ENCODE measurements at places on chromosomes 2 and 18.
A peak's percentile ranks its signal among the peaks of the same experiment; 100 is the strongest.

GRCh38 chr2:190554357-190555006 is 20.0 kb upstream of the NEMP2 start:
- no peak for DNase-seq

GRCh38 chr18:77249569-77250500 is at the start of gene GALR1:
TSS of gene GALR1 (plus strand) at chr18:77249848. CDS start at chr18:77250549, 701 bp downstream.
- DNase-seq: no peak

DNA sequence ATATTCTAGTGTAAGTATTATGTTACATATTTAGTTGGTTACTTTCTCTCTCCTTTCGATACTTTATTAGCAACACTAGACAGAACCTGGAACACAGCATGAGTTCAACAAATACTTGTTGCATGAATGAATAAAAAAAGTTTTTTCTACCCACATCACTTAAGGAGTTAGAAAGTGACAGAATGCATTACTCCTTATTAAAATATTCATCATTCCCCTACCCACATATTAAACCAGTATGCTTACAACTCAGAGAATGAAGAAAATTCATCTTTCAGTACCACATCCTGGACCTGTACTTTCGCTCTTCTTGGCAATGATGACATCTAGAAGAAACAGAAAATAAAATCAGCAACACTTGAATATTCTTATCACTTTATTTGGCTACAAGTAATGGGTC is 6.0 kb downstream of the SRBD1 start:
- DNase-seq: no peak

DNA sequence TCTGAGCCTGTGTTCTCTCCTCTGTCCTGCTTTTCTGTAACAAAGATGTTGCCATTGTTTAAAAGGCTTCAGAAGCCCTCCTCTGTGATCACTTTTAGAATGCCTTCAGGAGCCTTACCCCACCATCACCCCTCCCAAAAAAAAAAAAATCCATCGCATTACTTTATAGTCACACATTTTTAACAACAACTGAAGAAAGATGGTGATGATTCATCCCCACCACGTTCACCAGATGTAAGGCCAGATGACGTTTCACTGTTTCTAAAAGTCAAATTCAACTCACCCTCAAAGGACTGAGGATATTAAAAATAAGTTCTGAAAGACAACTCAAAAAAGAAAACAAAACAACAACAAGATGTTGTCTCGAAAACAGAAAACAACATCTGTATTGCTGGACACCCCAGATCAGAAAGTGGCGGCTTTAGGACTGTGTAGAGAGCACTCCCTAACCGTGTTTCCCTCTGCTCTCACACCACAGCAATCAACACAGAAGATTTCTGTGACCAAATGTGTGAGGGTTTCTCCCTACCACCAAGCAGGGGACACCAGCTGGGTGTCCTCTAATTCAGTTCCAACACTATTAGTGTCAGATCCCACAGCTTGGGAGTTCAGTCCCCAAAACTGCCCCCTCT is 61.9 kb upstream of the CREB1 start:
- no peak for DNase-seq

- DNase-seq: no peak
Observed at GRCh38 chr2:224894356-224894755, 147.9 kb downstream of the DOCK10 start.

DNA sequence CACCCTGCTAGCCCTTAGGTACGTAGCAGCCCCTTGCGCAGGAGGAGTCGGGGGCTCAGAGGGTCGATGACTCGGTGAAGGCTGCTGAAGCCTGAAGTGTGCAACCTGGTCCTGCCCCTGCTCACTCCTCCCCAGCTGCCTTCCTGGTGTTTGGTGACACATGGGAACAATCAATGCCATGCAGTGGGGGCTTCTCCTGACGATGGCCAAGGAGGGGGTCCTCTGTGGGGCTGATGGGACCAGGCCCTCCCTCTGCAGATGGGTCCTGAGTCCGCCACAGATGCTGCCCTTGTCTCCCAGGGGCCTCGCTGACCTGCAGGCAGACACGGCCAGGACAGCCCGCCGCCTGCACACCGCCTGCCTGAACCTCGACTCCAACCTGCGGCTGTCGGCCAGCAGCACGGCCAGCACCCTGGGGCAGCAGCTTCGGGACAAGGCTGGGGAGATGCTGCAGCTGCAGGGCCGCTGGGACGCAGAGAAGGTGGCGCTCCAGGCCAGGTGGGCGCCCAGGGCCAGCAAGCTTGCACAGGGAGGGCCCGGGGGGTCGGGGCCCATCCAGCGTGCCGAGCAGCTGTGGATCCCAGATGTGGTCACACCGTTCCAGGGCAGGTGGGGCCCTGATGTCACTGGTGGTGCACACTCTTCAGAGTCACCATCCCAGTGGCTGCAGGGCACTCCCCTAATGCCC is 24.6 kb downstream of the CROCC2 start:
- DNase-seq: no peak

DNA sequence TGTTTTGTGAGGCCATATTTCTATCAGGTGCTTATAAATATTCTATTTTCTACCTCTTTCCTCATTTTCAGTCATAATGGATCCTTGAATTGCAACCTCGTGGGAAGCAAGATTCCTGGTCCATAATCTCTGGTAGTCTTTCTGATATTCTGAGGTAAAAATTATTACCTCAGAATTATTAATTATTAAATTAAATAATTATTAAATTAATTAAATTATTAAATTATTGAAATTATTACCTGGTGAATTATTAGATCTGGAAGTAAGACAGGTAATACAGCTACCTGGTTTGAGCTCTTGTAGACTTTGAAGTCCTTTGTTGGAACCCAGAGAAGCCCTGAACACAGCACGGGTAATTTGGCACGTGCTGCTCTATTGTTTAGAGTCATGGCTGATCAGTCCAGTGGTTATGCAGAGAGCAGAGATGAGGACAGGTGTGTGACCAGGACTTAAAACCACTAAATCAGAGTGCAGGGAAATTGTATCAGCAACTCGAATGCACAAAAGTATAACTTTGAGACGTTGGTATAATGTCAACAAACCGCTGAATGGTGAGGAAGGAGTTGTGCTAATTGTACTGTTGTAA is 46.8 kb upstream of the PTPRM start:
- DNase-seq: no peak

DNA sequence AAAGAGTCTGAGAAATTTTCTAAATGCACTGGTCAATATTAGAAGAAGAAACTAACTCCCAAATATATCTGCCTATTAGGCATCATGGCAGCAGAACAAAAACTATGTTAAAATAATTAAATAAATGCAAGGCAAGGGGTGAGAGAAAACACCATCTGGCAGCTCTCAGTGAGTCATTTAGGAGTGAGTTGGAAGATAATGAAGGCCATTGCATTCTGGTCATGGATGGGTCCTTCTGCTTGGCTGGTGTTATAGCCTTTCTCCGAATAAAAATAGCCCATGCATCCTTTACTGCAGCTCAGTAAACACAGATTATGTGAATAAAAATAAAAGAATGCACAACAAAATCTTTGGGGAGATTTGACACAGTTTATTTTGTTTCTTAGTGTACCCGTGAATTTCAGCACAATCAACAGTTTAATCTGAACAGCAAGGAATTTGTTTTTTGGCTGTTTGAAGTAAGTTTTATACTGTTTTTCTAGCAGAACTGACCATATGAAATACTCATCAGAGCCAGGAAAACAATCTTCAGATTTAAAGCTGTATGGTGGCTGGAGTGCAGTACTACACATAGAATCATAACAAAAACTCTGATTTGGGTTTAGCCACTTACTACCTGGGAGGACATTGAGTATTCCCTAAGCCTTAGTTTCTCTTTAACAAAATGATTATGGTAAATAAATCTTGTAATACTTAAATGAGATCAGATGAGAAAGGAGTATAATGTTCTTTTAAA is 225.1 kb upstream of the ITGA4 start:
- DNase-seq: peak; percentile 95

GRCh38 chr2:146784602-146785001 is 1060.2 kb upstream of the ACVR2A start:
- DNase-seq: no peak

GRCh38 chr2:68235090-68235489 is 17.2 kb downstream of the PPP3R1 start:
- no peak for DNase-seq

DNA sequence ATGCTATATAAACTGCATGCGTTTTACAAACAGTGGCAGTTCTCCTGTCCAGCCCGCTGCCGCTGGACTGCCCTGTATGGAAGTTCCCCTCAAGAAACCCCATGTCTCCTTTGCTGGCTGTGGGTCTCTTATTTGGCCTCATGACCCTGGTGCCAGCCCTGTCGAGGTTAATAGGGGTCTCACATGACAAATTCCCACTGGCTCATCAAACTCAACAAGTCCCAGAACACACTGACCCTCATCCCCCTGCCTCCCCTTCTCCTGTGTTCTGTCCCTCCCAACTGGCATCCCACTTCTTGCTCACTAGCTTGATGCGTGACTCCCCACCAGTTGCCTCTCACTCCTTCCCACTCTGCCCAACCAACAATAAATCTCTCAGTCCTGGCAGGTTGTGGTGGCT is 137.6 kb upstream of the HS6ST1 start:
- DNase-seq: no peak

DNA sequence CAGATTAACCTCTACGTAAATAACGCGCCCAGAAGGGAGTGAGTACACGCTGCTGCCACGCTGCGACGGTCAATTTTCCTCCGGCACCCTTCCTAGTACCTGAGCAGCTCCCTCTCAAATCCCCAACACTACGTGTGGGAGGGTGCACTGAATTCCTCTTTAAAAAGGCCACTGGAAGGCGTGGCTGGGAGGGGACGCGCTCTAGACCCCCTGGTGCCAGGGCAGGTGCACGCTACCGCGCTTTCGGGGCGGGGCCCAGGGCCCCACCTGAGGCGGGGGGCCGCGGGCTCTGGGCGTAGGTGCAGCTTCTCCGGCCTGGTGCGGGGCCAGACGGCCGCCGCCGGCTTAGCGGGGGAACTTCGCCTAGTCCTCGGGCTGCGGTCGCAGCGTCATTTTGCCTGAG is 668 bp upstream of the ANKRD12 start:
- peak; percentile 36 for DNase-seq

DNA sequence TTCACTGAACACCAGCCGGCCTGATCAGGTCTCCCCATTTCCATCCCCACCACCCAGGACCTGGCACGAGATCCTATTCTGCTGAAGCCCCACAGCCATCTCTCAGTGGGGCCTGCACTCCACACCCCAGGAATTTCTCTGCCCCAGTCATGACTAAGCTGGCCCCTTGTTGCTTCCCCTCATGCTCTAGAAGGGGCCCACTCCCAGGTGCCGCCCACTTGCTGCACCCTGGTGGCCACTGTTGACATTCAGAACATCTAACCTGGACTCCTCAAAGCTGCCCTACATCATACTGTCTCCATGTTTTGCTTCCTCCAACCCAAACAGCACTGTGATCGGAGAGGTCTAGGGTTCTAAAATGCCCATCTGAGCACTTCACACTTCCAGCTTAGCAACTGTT is 90.7 kb upstream of the KLHL29 start:
- DNase-seq: no peak

GRCh38 chr18:8701546-8702118 is 3.7 kb upstream of the MTCL1 start:
- no peak for DNase-seq

DNA sequence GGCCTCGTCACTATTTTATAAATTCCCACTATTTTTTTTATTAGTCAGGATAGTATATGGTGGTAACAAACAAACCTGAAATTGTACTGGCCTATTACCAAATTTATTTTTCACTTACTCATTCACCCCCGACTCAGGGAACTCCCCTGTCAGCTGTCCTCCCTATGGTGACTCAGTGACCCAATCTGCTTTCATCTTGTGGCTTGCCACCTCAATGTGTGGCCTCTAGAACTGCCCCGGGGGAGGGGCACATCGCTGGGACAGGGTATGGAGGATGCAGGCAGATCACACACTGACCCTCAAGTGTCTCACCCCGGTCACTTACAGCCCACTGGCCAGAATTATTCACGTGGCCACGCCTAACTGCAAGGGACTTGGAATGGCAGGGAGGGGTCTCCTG is 71.6 kb downstream of the ACTR2 start:
- DNase-seq: no peak

DNA sequence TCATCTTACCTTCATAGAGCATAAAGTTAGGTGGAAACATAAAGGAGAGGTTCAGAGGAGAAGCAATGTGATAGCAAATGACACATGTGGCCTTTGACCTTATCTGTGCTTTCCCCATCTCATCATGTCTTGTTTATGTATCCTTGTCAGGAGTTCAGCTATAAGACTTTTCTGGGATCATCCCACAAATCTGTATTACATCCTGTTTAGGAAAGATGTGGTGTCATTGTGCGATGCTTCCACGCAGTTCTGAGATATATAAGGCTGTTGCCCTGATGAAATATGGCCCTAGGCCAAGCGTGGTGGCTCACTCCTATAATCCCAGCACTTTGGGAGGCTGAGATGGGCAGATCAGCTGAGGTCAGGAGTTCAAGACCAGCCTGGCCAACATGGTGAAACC is 15.5 kb upstream of the MGAT5 start:
- no peak for DNase-seq

DNA sequence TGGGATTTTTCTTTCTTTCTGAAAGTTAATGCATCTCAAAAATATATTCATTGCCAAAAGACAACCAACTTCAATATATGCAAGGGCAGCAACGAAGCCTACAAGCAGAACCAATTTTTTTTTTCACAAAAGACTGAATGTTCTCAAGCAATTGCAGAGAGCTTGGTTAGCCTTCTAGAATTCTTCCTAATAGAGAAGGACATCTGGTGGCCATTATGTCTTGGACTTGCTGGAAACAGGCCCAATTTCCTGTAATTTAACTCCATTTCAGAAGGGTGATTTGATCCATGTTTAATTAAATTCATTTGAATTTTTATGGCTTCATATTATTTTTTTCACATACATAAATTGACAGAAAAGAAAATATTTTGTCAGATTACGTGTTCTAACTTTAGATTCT is 208.0 kb downstream of the TPGS2 start:
- DNase-seq: no peak

- no peak for DNase-seq
Observed at GRCh38 chr2:85175369-85176299, 42.4 kb downstream of the TCF7L1 start.

DNA sequence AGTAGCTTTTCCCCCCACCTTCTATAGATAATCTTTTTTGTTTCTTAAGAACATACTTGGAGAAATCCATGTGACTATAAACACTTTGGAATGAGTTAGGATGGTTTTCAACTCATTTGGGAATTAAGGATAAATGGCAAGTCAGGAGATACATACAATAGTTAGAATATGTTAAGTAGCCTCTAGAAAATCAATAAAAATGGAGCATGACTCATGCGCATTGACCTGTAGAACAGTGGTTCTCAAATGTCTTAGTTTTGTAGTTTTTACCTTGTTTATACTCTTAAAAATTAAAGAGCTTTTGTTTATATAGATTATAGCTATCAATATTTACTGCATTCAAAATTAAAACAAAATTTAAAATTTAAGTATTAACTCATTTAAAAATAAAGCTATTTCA is 24.7 kb downstream of the NUP35 start:
- no peak for DNase-seq

GRCh38 chr2:226720948-226721347 is 78.7 kb downstream of the IRS1 start:
- DNase-seq: no peak

DNA sequence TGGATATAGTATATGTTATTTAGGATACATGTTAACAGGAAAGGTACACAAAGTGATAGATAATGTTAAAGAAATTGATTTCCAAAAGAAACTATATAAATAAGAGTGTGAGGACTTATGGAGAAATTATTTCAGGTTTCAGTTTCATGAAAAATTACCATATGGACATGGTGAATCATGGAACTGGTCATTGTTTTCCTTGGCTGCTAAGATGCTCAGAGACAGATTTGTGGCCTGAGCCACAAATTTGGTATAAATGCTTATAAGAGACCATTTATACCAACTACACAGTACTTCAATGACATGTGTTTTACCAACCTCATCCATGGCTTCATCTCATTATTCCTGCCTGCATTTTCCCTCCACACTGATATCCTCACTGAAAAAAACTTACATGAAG is 188.1 kb downstream of the FMNL2 start:
- DNase-seq: no peak

Measured in DMS 273 treated with DMSO at 0.1 percent for 48 hours (cell line).